ENCODE measurements at places on chromosomes 11 and 22. TPM values are rescaled to one million over a fixed set of nuclear protein-coding genes. Genes with fewer than 3 reads are reported as not detected.

CASTOR1 gene
- total RNA-seq = 10.2 TPM

OR8D1 gene
- not detected for total RNA-seq

TRPM5 gene
- total RNA-seq = not detected

EXPH5 gene
- 0.13 TPM for total RNA-seq

OR56B1 gene
- total RNA-seq = not detected

BTG4 gene
- not detected for total RNA-seq

GSTT2B gene
- total RNA-seq = 5.3 TPM

TRIM49 gene
- total RNA-seq = not detected

ZDHHC13 gene
- 11.0 TPM for total RNA-seq

EMID1 gene
- not detected for total RNA-seq

PARVA gene
- 87.9 TPM for total RNA-seq

MMP7 gene
- total RNA-seq = not detected

OR51E2 gene
- not detected for total RNA-seq

ADAMTS8 gene
- total RNA-seq = 0.63 TPM

FOLR3 gene
- 4.3 TPM for total RNA-seq

RIMBP3B gene
- not detected for total RNA-seq

MUC6 gene
- not detected for total RNA-seq

OR5F1 gene
- not detected for total RNA-seq

ANO1 gene
- total RNA-seq = 0.97 TPM

OR5D13 gene
- not detected for total RNA-seq

DDTL gene
- not detected for total RNA-seq

RASL10A gene
- total RNA-seq = not detected

DDT gene
- total RNA-seq = 80.8 TPM

INS gene
- not detected for total RNA-seq

ANO5 gene
- total RNA-seq = not detected

JAML gene
- total RNA-seq = not detected

ACR gene
- not detected for total RNA-seq

WBP2NL gene
- not detected for total RNA-seq

DCHS1 gene
- total RNA-seq = 5.8 TPM

OR10A2 gene
- not detected for total RNA-seq

CHST1 gene
- total RNA-seq = not detected

MS4A12 gene
- total RNA-seq = not detected

TH gene
- total RNA-seq = not detected
